ENCODE measurements at places on chromosomes 2 and 18.

DNA sequence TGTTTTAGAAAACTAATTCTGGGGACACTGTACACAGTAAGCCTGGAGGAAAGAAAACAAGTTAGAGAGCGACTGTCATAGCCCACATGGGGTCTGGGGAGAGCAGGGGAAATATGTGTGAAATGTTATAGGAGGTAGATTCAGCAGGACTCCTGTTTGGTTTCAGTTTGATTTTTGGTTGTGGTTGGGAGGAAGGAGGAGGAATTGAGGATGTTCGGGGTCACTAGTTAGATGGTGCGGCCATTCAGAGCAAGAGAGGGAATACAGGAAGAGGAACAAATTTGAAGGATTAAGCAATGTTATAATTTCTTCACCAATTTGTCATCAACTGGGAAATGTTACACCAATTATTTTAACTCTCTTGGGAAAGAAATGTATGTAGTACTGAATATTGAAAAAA lies 25.1 kb downstream of the TTC39C start:
- H3K4me3 ChIP-seq, result no peak overlapping the region
- no peak overlapping the region for H3K27ac ChIP-seq
- H3K4me1 ChIP-seq, result no peaks in the 10 kb centered on the region
- no peaks in the 10 kb centered on the region for H3K36me3 ChIP-seq

- no peak for DNase-seq
- no peak overlapping the region for H3K4me3 ChIP-seq
- H3K36me3 ChIP-seq, result no peaks in the 10 kb centered on the region
- H3K4me1 ChIP-seq, result no peaks in the 10 kb centered on the region
These were observed 455.4 kb upstream of the HNMT start for GRCh38 chr2:137508739-137509384.

DNA sequence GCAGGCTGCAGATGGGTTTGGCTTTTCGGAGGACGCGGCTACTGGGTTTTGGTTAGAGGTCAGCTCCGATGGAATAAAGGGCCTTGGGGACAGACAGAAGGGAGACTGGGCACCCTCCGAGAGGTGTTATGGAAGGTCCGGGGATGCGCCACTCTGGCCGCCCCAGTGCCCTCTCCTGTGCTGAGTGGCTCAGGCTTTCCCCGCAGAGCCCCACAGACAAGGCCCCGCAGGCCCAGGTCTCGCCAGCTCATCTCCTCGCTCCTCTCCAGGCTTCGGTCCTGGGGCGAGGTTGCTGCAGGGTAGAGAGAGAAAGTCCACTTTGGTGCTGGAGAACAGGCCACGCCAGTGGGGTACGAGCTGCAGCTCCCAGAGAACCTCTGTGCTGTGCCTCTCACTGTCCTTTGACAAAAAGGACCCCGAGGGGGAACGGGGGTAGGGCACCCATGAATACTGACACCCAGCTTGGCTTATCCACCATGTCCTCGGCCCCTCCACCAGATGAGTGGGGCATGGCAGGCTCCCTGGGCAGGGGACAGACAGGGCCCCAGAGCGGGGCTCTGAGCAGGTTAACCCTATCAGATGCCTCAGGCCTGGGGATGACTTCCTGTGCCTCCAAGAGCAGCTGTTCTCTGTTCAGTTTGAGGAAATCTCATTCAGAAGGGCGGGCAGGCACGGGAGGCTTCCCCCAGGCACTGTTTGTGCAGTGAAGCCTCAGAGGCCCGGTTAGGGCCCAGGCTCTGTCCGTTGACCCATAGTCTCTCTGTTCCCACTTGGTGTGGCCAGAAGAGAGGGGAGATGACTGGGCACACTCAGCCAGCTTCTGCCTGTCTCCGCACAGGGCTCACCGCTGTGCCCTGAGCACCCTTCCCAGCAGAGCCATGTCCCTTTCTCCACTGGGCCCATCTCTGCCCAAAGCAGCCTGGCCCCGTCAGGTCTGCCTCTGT lies 15.7 kb upstream of the CNNM3 start:
- no peaks in the 10 kb centered on the region for H3K36me3 ChIP-seq
- H3K4me1 ChIP-seq, result no peaks in the 10 kb centered on the region
- no peak for DNase-seq
- H3K27ac ChIP-seq, result no peak overlapping the region
- H3K4me3 ChIP-seq, result no peak overlapping the region

GRCh38 chr2:151334082-151334815 lies 23.1 kb upstream of the TNFAIP6 start:
- no peaks in the 10 kb centered on the region for H3K27me3 ChIP-seq
- DNase-seq, result no peak
- H3K4me3 ChIP-seq, result no peak overlapping the region
- peaks cover 3% of the 10 kb centered on the region for H3K36me3 ChIP-seq
- H3K27ac ChIP-seq, result peak overlapping the region; percentile 52

DNA sequence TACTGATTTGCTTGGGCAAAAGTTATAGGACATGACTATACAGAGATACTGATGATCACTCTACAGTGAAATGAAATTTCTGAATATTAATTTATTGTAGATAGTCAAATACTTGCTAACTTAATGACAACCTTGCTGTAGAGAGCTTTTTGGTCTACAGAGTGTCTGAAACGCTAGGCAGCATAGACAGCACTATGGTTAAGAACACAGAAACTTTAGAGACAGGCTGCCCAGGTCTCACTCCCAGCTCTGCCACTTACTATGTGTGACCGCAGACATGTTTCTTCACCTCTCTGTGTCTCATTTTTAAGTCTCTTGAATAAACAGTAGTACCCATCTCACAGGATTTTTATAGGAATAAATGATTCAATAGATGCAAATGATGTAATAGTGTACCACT lies 247.0 kb downstream of the TCF4 start:
- H3K27ac ChIP-seq, result no peak overlapping the region
- no peak overlapping the region for H3K4me3 ChIP-seq
- no peaks in the 10 kb centered on the region for H3K27me3 ChIP-seq
- no peak for DNase-seq
- peaks cover 31% of the 10 kb centered on the region for H3K4me1 ChIP-seq

- peaks cover 3% of the 10 kb centered on the region for H3K4me1 ChIP-seq
- no peak overlapping the region for H3K27ac ChIP-seq
- H3K4me3 ChIP-seq, result no peak overlapping the region
- H3K36me3 ChIP-seq, result peaks cover 4% of the 10 kb centered on the region
- H3K27me3 ChIP-seq, result peaks cover 3% of the 10 kb centered on the region
These were observed 18.9 kb upstream of the ELOA2 start for GRCh38 chr18:47054369-47054768.

- no peak overlapping the region for H3K4me3 ChIP-seq
- H3K4me1 ChIP-seq, result no peaks in the 10 kb centered on the region
- peaks cover 46% of the 10 kb centered on the region for H3K27me3 ChIP-seq
- H3K36me3 ChIP-seq, result no peaks in the 10 kb centered on the region
- DNase-seq, result no peak
These were observed 141.7 kb downstream of the CDH20 start for GRCh38 chr18:61474918-61475317.

DNA sequence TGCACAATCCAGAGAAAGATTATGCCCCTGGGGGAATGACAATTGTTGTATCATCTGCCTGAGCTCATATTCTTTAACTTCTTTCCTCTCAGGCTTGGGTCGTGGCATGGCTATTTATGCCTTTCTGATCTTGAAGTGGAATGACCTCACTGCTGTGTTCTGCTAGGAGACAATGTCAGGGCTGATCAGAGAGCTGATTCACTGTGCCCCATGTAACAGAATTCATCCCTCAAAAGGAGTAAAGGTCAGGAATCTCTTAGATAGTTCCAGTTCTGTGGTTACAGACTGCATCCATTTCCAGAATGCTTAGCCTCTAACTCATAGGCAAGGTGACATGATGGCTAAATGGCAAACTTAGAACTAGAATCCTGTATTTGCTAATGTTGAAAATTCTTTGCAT lies 511.7 kb upstream of the CNTNAP5 start:
- no peaks in the 10 kb centered on the region for H3K27me3 ChIP-seq
- no peaks in the 10 kb centered on the region for H3K36me3 ChIP-seq
- no peak overlapping the region for H3K4me3 ChIP-seq
- no peaks in the 10 kb centered on the region for H3K4me1 ChIP-seq
- H3K27ac ChIP-seq, result no peak overlapping the region
- no peak for DNase-seq

- H3K4me1 ChIP-seq, result peaks cover 25% of the 10 kb centered on the region
- peaks cover 12% of the 10 kb centered on the region for H3K27me3 ChIP-seq
- no peaks in the 10 kb centered on the region for H3K36me3 ChIP-seq
- H3K4me3 ChIP-seq, result no peak overlapping the region
These were observed 3.5 kb upstream of the CYS1 start for GRCh38 chr2:10083692-10084211.

Data from chondrocyte (in vitro differentiated cells).